Activated CD4-positive, alpha-beta T cell treated with anti-CD3 and anti-CD28 coated beads, Interleukin-2, amount 10 ng/mL, durations not matched to agents 7 days and 5 days (primary cell): ENCODE measurements at places on chromosomes 4 and X. TPM values are rescaled to one million over a fixed set of nuclear protein-coding genes. Genes with fewer than 3 reads are reported as not detected.

DNA sequence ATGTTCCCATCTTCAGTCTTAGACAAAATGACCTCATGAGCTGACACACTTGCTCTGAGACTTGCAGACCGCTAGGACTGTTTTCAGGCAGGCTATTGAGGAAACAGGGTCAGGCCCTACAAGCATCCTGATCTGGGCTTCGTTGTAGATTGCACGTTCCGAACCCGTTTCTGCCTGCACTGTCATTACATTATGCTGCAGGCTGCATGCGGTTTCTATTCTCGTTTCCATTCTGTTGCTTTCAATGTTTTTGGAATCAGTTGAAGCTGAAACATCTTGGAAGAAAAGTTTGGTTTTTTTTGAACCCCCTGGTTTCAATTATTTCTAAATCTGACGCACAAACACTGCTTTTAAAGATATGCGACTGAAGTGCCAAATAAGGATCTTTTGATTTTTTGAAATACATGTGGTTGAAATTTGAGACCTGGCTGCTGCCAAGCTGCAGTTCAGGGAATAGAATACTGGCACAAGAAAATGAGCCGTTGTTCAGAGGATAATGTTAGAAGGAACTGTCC is 716.1 kb upstream of the INTU start:
- no peak for DNase-seq
- no peak overlapping the region for H3K4me3 ChIP-seq
- H3K27ac ChIP-seq: no peak overlapping the region

DNA sequence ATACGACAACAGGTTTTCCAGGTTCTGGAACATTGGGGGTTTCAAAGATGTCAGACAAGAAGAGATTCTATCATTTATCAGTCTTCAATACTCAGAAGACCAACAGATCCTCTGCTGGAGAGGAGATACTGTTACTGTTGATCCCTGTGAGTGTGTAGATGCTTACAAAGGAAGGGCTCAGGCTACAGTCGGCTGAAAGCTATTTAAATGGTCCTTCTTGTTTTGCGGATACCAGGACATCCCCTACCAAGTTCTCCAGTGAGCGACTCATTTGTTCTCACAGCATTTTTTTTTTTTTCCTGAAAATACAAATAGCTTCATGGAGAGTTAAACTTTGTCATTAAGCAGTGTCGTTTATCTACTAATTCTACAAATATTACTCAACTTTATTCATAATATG is 201.6 kb downstream of the CAMK2D start:
- H3K27ac ChIP-seq: no peak overlapping the region
- H3K4me1 ChIP-seq: peaks cover 18% of the 10 kb centered on the region
- peaks cover 23% of the 10 kb centered on the region for H3K36me3 ChIP-seq

- peaks cover 4% of the 10 kb centered on the region for H3K36me3 ChIP-seq
- no peak overlapping the region for H3K27ac ChIP-seq
- no peaks in the 10 kb centered on the region for H3K27me3 ChIP-seq
- no peaks in the 10 kb centered on the region for H3K4me1 ChIP-seq
- no peak for DNase-seq
These were observed 19.5 kb downstream of the MID1IP1 start for GRCh38 chrX:38820751-38821150.

Gene FAM114A1
- total RNA-seq: 0.45 TPM

Gene CSAG3
- total RNA-seq: 0.35 TPM
